Endothelial cell (in vitro differentiated cells): ENCODE measurements at places on chromosomes 6 and 20.

- no peak for DNase-seq
- H3K27ac ChIP-seq, result no peak overlapping the region
- no peaks in the 10 kb centered on the region for H3K27me3 ChIP-seq
- H3K4me3 ChIP-seq, result no peak overlapping the region
- no peaks in the 10 kb centered on the region for H3K36me3 ChIP-seq
Measured at GRCh38 chr6:145629478-145629877, 105.8 kb downstream of the EPM2A start.

DNA sequence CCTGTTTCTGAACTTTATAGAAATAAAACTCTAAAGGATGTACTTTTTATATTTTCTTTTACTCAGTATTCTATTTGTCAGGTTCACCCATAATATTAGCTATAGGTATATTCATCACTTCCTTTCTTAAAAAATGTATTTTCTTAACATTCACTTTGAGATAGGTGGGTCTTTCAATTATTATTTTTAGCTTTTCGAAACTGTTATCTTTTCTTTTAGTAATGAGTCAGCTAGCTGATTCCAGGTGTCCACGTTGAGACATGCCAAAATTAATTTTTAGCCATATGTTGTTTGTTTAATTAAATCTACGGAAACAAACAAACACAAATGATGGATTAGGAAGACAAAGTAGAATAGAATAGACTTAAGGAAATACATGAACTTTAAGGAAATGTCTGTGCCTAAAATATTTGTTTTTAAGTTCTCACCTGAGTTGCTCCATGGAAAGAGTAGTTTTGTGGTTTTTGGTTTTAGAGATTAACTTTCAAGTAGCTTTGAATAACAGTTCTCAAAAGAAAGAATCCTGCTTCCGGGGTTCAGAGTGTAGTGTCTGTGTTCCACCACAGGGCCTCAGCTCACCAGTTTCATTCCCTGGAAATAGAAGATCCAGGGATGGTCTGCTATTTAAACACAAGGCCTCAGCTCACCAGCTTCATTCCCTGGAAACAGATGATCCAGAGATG, 435.0 kb downstream of the HAO1 start:
- H3K27ac ChIP-seq, result no peak overlapping the region
- DNase-seq, result no peak
- H3K36me3 ChIP-seq, result no peaks in the 10 kb centered on the region

GRCh38 chr6:42229506-42230119, 12.0 kb upstream of the MRPS10 start:
- H3K4me1 ChIP-seq, result peaks cover 16% of the 10 kb centered on the region
- peak overlapping the region; percentile 15 for H3K27ac ChIP-seq
- peaks cover 23% of the 10 kb centered on the region for H3K36me3 ChIP-seq
- no peaks in the 10 kb centered on the region for H3K27me3 ChIP-seq

DNA sequence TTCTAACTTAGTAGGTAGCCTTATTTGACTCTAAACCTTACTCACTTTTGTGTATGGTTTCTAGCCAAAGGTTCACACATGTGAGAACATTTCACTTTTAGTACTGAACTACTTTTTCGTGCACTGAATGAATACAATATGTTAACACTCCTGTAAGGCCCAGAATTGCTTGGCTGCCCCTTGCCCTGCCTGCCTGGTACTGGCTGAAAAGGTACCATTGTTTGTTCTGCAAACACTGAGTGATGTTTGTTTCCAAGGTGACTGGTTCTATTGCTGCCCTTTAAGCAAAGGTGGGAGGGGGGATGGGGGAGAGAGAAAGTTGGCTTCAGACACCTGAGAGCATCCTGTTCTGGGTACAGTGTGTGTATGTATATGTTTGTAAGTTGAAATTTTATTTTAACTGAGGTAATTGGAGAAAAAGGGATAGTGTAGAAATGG, 31.2 kb downstream of the RREB1 start:
- H3K4me3 ChIP-seq, result no peak overlapping the region
- peak overlapping the region; percentile 62 for H3K27ac ChIP-seq
- peaks cover 28% of the 10 kb centered on the region for H3K4me1 ChIP-seq
- DNase-seq, result peak; percentile 14
- no peaks in the 10 kb centered on the region for H3K36me3 ChIP-seq

DNA sequence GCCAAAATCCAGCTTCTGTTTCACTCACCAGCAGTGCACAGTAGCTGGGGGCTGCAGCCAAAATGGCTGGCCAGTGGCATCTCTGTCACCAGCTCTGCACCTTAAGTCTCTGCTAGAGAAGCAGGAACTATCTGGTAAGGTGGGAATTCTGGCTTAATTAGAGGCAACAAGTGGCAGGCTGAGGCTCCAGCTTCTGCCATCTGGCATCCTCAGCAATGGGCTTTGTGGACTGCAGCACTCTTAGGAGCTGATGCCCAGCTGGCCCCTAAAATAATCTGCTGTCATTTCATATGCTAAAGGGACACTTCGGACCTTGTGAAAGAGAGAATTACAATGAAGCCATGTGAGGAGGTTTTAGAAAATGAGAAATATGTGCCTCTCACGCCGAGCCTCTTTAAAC, 4.6 kb upstream of the CLDN20 start:
- peaks cover 30% of the 10 kb centered on the region for H3K4me1 ChIP-seq
- no peak overlapping the region for H3K4me3 ChIP-seq
- H3K36me3 ChIP-seq, result peaks cover 31% of the 10 kb centered on the region
- H3K27ac ChIP-seq, result no peak overlapping the region
- DNase-seq, result no peak
- H3K27me3 ChIP-seq, result peaks cover 6% of the 10 kb centered on the region
